ENCODE measurements at places on chromosomes 7 and 10. TPM values are rescaled to one million over a fixed set of nuclear protein-coding genes. Genes with fewer than 3 reads are reported as not detected.

ANXA8 gene
- 0.22 TPM for total RNA-seq

RELN gene
- 0.02 TPM for total RNA-seq

NPC1L1 gene
- total RNA-seq: 0.07 TPM

CNPY1 gene
- not detected for total RNA-seq

PGAM2 gene
- total RNA-seq: 8.7 TPM

NACAD gene
- total RNA-seq: 6.4 TPM

CH25H gene
- 1.0 TPM for total RNA-seq

EVX1 gene
- total RNA-seq: not detected

MCU gene
- 33.4 TPM for total RNA-seq

ITPRID1 gene
- 1.2 TPM for total RNA-seq

IDI2 gene
- not detected for total RNA-seq

BBIP1 gene
- total RNA-seq: 22.3 TPM

JAZF1 gene
- 9.1 TPM for total RNA-seq

FGF8 gene
- 14.3 TPM for total RNA-seq

LRRC18 gene
- not detected for total RNA-seq

SCIN gene
- total RNA-seq: 0.44 TPM

EFCAB10 gene
- total RNA-seq: 1.3 TPM

FEZF1 gene
- 41.5 TPM for total RNA-seq

COL28A1 gene
- total RNA-seq: 0.92 TPM

FAM24B gene
- not detected for total RNA-seq

MOGAT3 gene
- 0.15 TPM for total RNA-seq

OAT gene
- 65.2 TPM for total RNA-seq

TDRD1 gene
- not detected for total RNA-seq

NXPH1 gene
- total RNA-seq: 0.11 TPM

CYP2E1 gene
- 0.13 TPM for total RNA-seq

CFAP46 gene
- 3.1 TPM for total RNA-seq

TRIM50 gene
- total RNA-seq: not detected

ANKRD1 gene
- total RNA-seq: 0.13 TPM

C7orf33 gene
- not detected for total RNA-seq

GNGT1 gene
- total RNA-seq: 0.44 TPM

HABP2 gene
- not detected for total RNA-seq

TUBAL3 gene
- total RNA-seq: not detected

MYL10 gene
- 0.50 TPM for total RNA-seq

SSC4D gene
- 14.8 TPM for total RNA-seq

PNLIP gene
- not detected for total RNA-seq

LIPN gene
- total RNA-seq: not detected

INMT gene
- 0.70 TPM for total RNA-seq

RAB19 gene
- 14.4 TPM for total RNA-seq

RAPGEF5 gene
- total RNA-seq: 13.3 TPM

TUBB8 gene
- total RNA-seq: 0.57 TPM

CLDN4 gene
- total RNA-seq: 15.5 TPM

All from H9 (cell line).